ENCODE measurements at places on chromosomes 5 and 9.

GRCh38 chr5:115579216-115579615, 23.1 kb downstream of the TICAM2 start:
- no peak for DNase-seq

DNA sequence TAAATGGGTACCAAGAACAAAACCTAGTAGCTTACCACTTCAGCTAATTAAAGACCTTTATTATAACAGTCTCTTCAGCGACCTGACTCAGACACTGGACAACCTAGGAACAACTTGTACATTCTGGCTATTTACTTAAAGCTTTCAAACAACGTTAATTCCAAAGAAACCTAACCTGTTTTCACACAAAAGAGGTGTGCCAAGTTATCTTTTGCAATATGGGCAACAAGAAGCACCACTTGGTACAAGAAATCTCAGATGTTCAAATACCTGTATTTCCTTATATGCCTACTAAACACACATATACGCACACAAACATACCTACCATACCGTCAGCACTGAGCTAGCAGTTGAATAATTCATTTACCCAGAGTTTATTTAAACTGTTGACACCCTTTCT, 23.0 kb downstream of the RNF145 start:
- no peak for DNase-seq

- DNase-seq = no peak
Observed at GRCh38 chr5:69451941-69452647, 37.2 kb downstream of the MARVELD2 start.

GRCh38 chr5:169222934-169223594, 77.9 kb downstream of the SLIT3 start:
- DNase-seq = no peak

GRCh38 chr9:95125652-95126051, 191.9 kb downstream of the FANCC start:
- no peak for DNase-seq
